Naive thymus-derived CD8-positive, alpha-beta T cell (primary cell): ENCODE measurements at places on chromosomes 16 and 17. TPM values are rescaled to one million over a fixed set of nuclear protein-coding genes. Genes with fewer than 3 reads are reported as not detected.

- DNase-seq, result no peak
These were observed 3.7 kb upstream of the SEC14L1 start for GRCh38 chr17:77137111-77137510.

DNA sequence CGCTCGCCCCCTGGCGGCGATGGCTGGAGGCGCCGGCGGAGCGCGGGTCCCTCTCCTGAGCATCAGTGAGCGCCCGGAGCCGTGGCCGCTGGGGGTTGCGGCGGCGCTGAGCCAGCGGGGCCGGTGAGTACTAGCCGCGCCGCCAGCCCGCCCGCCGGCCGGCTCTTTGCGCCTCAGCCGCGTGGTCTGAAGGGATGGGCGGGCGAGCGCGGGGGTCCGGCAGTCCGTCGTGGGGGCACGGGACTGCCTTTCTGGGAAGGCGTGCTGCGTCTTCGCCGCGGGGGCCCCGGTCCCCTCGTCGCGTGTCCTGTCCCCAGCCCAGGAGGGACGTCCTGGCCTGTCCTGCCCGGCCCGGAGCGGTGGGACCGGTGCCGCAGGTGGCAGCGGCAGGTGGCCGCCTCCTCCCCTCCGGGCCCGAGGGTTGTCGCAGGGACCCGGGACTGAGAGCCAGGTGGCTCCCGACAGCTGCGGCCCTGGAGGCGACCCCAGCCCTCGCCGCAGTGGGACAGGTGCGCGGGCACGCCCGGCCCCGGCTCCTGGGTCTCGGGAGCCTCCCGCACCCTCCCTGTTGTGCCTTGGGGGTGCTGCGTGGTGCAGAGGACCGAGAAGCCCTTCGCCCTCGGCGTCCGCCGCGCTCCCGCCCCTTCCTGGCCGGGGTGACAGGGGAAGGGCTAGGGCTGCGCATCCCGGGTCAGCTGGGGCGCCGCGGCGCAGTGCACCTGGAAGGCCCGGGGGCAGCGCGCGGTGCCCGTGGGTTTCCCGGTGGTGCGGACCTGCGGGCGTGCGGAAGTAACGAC, at the start of gene SPECC1:
SPECC1 (plus strand) TSS at position 58 of the 797 bp plus-strand sequence. CDS start 87,293 bp downstream, outside the sequence.
- peak; percentile 76 for DNase-seq

- DNase-seq, result no peak
These were observed 29.4 kb downstream of the RNF112 start for GRCh38 chr17:19440421-19440820.

DNA sequence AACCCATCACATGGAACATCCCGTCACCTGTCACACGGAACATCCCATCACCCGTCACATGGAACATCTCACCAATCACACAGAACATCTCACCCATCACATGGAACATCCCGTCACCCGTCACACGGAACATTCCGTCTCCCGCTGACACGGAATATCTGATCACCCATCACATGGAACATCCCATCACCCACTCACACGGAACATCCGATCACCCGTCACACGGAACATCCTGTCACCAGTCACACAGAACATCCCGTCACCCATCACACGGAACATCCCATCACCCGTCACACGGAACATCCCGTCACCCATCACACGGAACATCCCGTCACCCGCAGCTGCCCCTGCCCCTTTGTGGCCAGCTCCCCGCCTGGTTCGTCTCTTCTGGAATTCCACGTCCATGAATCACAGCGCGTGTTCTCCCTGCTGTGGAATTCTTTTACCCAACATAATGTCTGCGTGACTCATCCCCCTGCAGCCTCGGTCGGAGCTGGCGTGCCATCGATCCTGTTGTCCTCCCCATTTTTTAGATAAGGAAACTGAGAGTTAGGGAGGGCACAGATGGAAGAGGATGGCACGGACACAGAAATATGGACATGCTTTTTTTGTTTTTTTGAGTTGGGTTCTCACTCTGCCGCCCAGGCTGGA, 5.6 kb downstream of the CPNE7 start:
- no peak for DNase-seq

- no peak for DNase-seq
These were observed 29.0 kb downstream of the SRL start for GRCh38 chr16:4212934-4213296.

- no peak for DNase-seq
These were observed 183.6 kb downstream of the MAP2K6 start for GRCh38 chr17:69597898-69598692.

DNA sequence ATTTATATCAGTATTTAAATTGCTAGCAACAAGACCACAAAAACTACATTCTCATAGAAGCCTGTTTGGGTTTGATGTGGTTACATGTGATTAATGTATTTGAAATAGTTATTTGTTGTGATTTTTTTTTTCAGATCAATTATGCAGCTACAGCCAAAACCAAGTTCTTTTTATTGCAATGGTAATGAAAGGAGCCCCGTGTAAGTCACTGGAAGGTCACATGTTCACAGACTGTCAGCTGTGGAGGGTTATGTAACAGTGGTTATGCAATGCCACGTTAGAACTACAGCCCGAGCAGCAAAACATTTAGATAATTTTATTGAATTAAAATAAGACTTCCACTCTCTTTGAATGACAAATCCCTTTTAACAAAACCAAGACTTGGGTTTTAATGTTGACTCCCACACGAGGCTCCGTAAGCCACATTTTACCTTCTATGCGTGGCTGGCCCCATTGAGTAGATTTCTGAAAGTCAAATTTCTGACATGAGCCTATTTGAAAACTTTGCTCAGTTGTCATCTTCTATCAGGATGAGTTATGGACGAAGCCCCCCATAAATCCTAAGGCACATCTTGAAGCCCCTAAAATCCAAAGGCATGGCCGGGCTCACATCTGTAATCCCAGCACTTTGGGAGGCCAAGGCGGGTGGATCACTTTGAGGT, 41.8 kb upstream of the SEC14L1 start:
- DNase-seq, result peak; percentile 42

DNA sequence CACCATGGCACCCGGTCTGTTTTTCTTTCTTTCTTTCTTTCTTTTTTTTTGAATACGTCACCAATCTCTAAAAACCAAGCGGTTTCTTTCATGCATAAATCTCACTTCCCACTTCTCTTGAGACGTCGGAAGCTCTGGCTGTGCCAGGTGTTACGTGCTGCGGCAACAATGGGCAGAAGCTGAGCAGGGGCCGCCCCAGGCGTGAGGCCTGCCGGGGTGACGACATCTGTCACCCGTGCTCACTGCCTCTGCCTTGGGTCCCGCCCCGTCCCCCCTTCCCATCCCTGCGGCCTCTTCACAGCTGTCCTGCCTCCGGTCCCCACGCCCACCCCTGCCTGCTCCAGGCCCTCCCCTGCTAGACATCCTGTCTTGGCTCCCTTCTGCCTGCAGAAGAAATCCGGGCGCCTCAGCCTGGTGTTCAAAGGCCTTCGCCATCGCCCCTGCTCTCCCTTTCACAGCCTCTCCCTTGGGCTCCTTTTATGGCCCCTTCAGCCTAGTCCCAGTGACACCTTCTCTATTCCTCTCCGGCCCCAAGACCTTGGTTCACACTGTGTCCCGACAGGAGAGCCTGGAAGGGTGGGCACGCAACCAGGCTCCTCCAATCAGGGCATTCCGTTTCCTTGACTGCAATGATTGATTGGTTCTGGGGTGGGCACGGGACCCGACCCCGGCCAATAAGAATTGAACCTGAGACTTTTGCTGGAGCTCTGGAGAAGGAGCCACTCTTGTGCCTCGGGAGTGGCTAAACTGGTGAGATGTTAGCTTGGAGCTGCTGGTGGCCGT, 4.8 kb downstream of the P2RX1 start:
- peak; percentile 88 for DNase-seq

- DNase-seq, result no peak
These were observed 16.2 kb upstream of the ASGR2 start for GRCh38 chr17:7130621-7131422.

The C17orf113 gene
- polyA plus RNA-seq, result 0.33 TPM
